AG09309 (cell line): ENCODE measurements at places on chromosomes 12 and 14.

DNA sequence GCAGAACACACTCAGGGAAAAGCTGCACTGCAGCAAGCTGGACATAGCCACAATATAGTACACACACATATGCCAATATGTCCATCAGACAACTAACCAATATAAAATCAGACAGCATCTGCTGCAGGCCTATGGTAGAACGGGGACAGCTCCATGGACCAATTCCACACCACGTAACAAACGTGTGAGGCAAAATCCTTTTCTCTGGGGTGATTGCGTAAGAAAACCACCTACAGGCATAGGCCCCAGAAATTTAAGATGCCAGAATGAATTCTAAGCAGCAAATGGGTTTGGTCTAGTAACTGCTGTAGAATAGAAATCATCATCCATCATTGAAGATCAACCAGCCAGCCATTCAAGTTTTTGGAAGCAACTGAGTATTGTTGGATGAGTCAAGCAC is 368.9 kb upstream of the TMPO start:
- no peak for DNase-seq

DNA sequence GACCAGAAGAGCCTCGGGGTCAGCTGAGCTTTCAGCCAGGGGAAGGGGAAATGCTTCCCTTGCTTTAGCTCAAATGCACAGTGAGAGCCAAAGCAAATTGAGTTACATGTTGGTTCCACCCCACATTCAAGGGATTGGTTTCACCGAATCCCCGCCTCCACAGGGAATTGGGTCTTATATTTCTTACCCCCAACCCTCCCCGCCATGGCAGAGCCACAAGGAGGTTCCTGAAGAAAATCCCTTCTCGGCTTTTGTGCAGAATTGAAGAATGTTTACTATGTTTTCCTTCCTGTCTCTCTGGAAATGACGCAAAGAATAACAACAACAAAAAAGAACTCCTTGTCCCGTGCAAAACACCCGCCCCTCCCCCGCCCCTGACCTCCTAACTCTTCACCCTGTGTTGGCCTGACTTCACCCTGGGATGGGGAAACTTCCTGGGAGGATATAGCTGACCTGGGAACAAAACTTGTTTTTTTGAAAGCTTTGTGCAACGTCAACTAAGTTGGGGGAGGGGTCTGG is 21.9 kb upstream of the CIPC start:
- DNase-seq: no peak

DNA sequence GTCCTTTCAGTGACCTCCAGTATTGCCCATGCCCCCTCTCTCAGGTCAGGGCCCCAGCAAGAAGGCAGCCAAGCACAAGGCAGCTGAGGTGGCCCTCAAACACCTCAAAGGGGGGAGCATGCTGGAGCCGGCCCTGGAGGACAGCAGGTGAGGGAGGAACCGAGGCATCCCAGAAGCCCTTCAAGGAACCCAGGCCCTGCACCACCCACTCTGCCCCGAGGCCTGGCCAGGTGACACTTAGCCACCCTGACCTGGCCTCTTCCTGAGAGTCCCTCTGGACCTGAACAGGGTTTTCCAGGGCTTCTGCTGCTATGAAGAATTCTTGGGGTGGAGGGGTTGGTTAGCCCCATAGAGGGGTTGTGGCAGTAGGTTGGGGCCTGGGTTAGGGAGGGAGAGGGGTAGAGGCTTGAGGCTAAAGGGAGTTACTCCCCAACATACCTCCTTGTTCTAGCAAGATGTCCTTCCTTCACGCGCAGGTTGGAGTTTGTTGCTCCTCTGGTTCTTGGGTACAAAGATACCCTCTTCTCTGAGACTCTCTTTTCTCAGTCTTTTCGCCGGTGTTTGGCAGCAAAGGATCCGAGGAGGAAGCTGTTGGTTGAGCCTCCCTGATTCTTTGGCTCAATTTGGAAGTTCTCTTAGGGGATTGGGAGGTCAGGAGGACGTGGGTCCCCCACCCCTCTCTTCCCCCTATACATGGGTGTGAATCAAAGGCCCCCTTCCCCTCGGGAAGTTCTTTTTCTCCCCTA is 2.1 kb downstream of the TARBP2 start:
- no peak for DNase-seq

DNA sequence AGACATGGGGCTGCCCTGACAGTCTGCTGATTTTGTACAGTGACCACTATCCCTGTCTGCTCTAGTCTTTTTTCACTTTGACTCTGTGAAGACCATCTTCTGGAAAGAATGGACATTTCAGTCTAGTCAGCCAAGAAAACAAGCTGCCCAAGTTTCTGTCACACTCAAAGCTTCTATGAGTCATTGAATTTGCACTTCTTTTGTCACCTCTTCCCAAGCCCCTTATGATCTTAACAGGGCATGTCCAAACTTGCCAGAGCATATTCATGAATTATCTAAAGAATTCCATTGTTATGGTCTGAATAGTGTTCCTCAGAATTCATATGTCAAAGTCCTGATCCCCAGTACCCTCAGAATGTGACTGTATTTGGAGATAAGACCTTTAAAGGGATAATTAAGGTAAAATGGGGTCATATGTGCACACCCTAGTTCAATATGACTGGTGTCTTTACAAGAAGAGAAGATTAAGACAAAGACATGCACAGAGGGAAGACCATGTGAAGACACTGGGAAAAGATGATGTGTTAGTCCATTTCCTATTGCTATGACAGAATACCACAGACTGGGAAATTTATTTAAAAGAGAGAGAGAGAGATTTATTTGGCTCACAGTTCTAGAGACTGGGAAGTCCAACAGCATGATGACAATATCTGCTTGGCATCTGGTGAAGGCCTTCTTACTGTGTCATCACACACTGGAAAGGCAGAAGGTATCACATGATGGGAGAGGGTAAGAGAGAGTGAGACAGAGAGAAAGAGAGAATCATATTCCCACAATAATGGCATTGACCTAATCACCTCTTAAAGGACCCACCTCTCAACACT is 242.6 kb downstream of the BTG1 start:
- DNase-seq: no peak

- DNase-seq: no peak
Observed at GRCh38 chr12:123427036-123427769, 9.3 kb downstream of the RILPL2 start.
